ENCODE measurements at places on chromosomes 1 and 21.

DNA sequence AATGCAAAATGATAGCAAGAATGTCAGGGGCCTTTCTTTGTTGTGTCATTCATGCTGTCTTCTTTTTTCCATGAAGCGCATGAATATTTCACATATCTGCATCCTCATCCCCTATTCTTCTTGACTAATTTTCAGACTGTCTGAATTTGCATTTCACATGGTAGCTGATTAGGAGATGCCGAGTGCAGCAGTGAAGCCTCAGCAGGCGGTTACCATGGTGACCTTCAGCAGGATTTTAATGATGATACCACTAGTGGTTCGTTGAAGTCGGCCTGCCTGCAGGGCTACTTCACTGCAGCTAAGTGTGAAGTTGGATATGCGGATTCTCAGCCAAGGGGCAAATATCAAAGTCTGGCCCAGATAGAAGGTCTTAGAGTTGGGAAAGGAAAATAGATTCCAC, 141.8 kb downstream of the NEK7 start:
- DNase-seq: no peak

GRCh38 chr1:173149887-173150286, 57.2 kb downstream of the TNFSF4 start:
- no peak for DNase-seq

DNA sequence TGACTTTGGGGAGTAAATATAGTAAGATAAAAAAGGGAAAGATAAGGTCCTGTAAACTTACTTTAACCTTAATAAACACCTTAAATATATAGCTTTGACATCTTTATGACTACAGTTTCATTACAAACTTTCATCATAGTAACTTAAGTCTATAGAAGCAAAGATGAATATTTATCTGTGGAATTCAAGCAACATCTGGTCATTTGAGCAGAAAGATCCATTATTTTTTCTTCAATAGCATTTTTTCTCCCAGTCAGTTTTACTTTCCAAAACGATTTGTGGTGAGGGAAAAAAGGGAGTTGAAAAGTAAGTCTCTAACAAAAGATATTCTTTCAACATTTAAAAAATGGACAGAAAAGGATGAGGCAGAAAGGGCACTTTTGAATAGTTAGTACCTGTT, 69.0 kb downstream of the HMCN1 start:
- no peak for DNase-seq

- DNase-seq: peak; percentile 85
These were observed at the start of gene ID3 for GRCh38 chr1:23559136-23559984. Gene ID3 (minus strand): TSS chr1:23559501. CDS start chr1:23559426, 75 bp downstream.

- DNase-seq: no peak
These were observed 281.2 kb downstream of the AKT3 start for GRCh38 chr1:243568793-243569192.

DNA sequence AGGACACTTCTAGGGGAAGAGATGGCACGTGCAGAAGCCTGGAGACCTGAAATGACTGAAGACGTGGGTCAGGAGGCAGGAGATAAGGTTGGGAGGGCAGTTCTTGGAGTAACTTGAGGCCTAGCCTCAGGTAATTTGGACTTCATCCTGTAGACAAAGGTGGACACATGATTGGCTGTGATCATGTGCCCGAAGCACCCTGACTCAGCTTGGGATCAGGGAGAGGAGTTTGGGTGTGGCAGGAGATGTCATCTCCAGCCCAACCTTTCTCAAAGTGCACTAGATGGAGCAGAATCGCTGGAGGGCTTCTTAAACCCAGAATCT, 1.5 kb downstream of the SLC66A1 start:
- no peak for DNase-seq

- DNase-seq: no peak
These were observed 87.4 kb upstream of the ERRFI1 start for GRCh38 chr1:8113262-8114220.

DNA sequence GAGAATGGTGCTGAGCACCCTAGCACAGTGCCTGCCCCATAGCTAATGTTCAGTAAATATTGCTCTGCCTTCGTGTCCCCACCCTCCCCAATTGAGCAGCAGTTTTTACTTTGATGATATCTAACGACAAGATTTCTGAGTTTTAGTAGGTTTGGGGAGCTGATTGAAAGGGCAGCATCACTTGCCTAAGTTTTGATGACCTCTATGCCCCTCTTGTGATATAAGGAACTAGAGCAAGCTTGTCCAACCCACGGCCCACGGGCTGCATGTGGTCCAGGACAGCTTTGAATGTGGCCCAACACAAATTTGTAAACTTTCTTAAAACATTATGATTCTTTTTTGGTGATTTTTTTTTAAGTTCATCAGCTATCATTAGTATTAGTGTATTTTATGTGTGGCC, 1.6 kb downstream of the CNIH4 start:
- no peak for DNase-seq

DNA sequence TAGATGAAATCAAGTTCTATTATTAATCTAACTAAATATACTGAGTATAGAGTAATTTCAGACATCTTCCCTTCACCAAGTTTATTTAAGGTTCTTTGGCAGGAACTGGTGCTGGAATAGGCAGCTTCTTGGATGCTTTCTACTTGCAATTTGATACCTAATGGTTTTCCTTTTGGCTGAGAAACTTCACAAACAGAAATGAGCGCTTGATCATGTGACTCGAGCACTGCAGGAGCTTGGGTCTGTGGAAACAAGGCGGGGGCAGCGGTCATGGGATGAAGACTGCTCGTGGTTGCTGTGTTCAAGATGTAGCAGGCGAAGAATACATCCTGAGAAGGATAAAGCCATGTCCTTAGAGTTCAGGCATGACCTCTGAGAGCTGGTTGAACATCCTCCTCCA, 136.8 kb downstream of the PTPRC start:
- DNase-seq: no peak

- no peak for DNase-seq
These were observed 29.2 kb downstream of the SZT2 start for GRCh38 chr1:43418858-43419257.

- DNase-seq: peak; percentile 65
These were observed at the start of gene GSTM1 for GRCh38 chr1:109687641-109688499. Gene GSTM1 (plus strand): TSS chr1:109687817. CDS start chr1:109687874, 57 bp downstream.

DNA sequence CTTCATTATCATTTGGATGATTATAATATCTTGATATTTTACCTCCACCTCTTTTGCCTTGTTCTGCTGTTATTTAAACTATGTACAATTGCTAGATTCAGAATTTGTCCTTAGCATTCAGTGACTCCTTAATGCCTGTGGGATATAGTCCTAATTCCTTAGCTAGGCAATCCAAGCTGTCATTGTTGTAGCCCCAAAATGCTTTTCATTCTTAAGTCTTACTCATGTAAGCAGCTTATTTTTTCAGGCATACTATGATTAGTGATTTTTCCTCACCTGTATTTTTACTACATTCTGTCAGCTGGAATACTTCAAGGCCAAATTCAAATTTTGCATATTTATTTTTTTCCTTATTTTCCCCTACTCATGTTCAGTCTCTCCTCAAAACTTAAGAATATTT, 13.4 kb downstream of the PKN2 start:
- no peak for DNase-seq

DNA sequence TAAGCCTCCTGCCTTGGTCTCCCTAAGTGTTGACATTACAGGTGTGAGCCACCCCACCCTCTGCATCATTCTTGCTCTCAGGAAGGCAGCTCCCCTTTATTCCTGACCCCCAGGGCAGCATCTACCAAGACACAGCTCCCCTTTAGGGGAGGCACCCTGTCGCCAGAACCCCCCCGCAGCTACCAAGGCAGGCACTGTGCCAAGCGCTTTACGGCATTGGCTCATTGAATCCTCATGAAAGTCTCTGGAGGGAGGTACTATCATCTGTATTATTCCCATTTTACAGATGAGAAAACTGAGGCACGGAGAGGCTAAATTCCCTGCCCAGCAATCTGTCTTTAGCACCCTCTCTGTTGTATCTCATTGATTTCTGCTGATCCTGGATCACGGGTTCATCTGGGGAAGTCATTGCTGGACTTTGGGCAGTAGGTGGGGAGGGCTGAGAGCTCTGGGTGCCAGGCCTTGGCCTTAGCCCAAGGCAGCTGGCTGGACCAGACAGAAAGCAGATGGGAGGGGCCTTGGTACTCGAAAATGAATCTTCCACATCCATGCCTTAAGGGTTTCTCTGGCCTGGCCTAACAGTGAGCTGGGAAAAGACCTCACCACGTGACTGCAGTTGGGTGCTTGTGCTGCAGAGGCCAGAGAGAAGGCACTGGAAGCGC, 5.9 kb downstream of the PLOD1 start:
- DNase-seq: no peak

GRCh38 chr1:209388358-209388757, 195.2 kb upstream of the CAMK1G start:
- no peak for DNase-seq

GRCh38 chr1:94627771-94628498, 86.4 kb upstream of the F3 start:
- DNase-seq: no peak

GRCh38 chr1:203167026-203167912, 8.4 kb downstream of the MYBPH start:
- no peak for DNase-seq

- DNase-seq: no peak
These were observed 12.1 kb downstream of the SH3BGRL3 start for GRCh38 chr1:26291939-26292338.

GRCh38 chr21:45388011-45388521, 16.9 kb upstream of the COL18A1 start:
- DNase-seq: no peak
